ENCODE measurements at places on chromosomes 16 and 17.

- DNase-seq = no peak
Observed at GRCh38 chr17:56737421-56738161, 96.1 kb downstream of the C17orf67 start.

DNA sequence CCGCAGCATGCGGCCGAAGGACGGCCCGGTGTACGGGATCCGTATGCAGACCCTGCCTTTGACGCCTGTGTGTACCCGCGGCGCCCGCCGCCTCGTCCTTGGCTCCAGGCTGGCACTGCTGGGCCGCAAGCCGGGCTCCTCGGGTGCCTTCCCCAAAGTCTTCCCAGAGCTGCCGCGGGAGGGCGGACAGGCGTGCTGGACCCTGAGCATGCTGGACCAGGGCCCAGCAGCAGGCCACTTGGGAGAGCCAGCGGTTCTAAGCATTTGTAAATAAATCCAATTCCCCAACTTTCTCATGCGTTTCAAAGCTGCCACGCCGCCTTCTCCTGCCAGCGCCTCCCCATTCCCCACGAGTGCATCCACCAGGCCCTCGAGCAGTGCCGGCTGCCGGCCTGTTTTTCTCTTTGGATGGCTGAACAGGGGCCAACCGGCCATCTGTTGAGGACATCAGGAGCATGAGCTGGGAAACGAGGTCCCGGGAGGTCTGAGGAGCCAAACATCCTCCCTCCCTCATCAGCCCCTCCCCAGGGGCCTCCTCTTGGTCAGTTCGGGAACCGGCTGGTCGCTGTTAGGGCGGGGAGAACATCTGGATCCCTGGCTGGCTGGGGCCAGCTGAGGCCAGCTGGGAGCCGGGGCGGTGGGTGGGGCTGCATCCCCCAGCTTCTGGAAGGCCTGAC, 20.5 kb upstream of the PABPN1L start:
- no peak for DNase-seq

GRCh38 chr17:17200831-17201230, 5.3 kb downstream of the PLD6 start:
- DNase-seq = no peak

DNA sequence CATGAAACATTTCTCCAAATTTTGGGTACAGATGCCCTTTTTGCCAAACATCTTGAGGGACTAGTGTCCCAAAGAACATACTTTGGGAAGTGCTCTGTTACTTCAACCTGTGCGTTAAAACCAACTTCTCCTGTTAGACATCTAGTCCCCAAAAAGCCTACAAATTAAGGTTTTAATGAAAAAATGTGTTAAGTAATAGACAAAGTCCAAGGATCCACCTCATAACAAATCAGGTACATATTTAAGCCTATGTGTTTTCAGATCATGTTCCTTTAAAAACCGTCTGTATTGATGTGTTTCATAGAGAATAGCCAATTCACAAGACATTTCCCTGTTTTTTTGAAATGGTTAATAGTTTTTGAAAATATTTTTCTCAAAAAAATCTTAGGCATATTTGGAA, 174.8 kb upstream of the FAM20A start:
- no peak for DNase-seq

GRCh38 chr17:80452173-80452915, 24.1 kb downstream of the NPTX1 start:
- no peak for DNase-seq

Measured in stimulated activated naive CD4-positive, alpha-beta T cell treated with Interleukin-2 at 50 U/mL for 16 hours (primary cell).